ENCODE measurements at places on chromosomes 7 and 10.

- DNase-seq: no peak
These were observed 29.8 kb upstream of the EPC1 start for GRCh38 chr10:32376771-32377170.

DNA sequence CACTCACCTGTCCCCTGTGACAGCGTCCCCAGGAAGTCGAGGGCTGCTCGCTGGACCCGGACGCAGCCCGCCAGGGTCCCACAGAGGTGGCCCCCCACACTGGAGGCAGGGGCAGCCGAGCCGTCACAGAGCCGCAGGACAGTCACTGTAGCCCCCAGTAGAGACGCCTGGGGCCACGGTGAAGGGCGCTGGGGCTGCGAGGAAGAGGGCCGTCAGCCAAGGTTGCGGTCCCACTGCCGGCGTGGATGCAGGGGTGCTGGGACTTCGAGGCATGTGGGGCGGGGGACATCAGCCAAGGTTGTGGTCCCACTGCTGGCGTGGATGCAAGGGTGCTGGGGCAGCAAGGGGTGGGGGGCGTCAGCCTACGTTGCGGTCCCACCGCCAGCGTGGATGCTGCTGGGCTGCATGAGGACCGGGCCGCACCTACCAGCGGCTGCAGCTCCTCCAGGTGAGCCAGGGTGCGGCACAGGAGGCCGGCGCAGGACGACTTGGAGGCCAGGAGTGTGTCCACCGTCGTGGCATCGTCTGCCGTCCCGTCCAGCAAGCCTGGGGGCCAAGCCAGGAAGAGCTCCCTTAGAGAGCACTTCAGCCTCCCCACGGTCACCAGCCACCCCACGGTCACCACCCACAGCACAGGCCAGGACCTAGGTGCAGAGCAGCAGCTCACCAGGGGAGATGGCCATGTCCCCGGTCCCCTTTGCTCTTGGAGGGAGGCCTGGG, 13.9 kb downstream of the BRAT1 start:
- no peak for DNase-seq

DNA sequence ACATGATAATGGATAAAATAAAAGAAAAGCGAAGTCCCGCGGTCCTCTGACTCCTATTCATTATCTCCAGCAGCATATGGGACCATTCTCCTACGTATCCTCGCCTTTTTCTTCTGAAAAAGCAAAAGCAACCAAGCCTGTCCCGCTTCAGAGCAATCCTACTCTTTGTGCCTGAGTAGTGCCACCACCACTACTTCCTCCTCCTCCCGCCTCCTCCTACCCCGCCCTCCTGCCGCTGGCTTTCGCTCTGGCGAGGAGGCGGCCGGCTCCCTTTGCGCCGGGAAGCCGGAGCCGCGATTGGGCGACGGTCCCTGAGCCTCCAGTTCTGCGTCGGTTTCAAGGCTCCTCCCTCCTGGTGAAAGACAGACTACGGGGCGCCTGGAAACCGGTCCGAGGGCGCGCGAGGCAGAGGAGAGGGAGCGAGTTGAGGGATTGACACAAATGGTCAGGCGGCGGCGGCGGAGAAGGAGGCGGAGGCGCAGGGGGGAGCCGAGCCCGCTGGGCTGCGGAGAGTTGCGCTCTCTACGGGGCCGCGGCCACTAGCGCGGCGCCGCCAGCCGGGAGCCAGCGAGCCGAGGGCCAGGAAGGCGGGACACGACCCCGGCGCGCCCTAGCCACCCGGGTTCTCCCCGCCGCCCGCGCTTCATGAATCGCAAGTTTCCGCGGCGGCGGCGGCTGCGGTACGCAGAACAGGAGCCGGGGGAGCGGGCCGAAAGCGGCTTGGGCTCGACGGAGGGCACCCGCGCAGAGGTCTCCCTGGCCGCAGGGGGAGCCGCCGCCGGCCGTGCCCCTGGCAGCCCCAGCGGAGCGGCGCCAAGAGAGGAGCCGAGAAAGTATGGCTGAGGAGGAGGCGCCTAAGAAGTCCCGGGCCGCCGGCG, at the start of gene FZD1:
Gene FZD1, plus strand, starts transcription at position 388 of the 878 bp plus-strand sequence. Its CDS starts 448 bp downstream, at position 836.
- DNase-seq: no peak

DNA sequence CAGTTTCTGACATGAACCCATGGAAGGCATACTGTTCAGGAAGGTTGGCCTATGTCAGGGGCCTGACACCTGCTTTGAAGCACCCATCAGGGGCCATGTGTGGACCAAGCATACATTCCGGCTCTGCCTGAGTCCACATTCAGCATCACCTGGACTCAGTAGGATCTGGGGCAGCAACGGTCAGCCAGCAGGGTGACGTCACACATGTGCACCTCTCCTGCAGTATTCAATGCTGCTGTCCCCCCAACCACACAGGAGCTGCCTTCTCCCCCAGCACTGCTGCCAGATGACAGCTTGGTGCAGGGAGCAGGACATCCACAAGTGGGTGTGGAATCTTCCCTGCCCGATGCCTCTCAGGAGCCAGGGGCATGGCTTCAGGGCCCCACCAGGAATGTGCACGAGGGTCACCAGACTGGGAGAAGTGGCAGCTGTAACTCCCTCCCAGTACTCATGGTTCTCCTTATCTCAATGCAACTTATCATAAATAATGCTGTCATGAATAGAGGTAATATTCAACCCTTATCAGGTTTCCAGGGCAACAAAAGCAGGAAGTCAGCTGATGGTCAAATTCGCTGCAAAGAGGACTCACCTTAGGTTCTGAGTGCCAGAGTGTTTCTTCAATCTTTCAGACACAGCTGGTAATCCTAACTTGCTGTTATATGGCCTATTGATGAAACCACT, 292.9 kb downstream of the PAXIP1 start:
- DNase-seq: no peak

GRCh38 chr10:68362590-68362989, 29.9 kb upstream of the PBLD start:
- DNase-seq: no peak

DNA sequence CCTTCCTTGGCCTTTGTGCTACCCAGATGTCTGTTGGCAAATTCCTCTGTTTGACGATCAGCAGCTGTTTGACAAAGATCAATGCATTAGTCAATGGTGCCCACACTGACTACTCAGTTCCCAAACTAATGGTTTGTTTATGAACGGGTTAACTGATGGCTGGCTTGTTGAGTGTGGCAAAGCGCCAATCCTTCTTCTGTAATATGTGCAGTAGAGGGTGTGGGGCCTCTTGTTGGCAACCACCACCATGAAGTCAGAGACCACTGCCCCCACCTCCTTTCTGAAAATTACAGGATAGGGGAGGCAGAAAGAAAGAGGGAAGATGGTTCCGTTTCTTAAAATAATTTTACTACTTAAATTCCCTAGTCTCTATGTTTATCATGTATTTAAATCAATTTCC, 2.6 kb upstream of the PLCE1 start:
- no peak for DNase-seq

- DNase-seq: no peak
These were observed at the start of gene PDE1C for GRCh38 chr7:32070406-32071360. Gene PDE1C, minus strand, starts transcription at chr7:32070407.

DNA sequence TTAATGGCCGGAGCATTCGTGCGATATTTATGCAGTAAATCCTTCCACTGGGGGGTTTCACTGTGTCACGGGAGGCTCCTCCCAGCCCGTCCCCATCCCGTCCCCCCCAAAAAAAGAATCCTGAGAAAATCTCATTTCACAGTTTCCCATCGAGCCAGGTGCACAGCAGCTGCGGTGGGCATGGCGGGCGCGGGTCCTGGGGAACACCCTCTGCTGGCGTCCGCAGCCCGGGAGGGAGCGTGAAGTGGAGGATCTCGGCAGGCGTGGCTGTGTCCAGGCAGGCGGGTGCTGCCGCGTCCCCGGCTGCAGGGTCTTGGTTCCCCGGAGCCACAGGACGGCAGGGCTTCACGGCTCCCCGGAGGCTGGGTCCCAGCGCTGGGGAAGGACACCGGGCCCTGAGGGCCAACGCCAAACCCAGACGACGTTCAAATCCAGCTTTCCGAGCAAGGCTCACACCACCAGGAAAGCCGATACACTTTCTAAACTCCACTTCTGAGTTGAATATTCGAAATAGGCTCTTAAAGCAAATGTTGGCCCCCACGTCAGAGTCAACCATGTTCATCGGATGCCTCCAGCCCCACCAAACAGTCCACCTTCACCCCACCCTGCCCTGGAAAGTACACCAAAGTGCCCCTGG, 55.7 kb downstream of the PDGFA start:
- no peak for DNase-seq

DNA sequence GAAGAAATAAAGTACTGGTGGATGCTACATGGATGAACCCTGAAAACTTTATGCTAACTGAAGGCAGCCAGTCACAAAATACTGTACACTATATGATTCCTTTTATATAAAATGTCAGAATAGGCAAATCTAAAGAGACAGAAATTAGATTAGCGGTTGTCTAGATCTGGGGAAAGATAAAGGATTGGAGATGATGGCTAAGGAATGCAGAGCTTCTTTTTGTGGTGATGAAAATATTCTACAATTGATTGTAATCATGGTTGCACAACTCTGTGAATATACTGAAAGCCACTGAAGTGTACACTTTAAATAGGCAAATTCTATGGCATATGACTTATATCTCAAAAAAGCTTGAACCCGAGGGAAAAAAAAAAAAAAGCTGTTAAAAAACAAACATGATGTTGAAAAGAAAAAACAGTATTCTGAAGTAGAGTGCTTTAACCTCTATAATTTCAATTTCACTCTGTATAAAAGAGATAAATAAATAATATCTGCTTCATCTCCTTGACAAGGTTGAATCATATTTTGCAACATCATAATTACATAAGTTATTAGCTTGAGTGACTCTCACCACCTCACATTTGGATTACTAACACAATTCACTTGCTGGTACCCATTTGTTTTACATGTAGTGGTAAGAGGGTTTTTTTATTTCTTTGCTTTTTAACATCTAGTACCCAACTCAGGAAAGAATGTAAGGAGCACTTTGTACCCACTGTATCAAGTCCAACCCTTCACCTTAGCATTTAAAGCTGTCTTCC, 2.8 kb upstream of the GNAI1 start:
- DNase-seq: no peak

DNA sequence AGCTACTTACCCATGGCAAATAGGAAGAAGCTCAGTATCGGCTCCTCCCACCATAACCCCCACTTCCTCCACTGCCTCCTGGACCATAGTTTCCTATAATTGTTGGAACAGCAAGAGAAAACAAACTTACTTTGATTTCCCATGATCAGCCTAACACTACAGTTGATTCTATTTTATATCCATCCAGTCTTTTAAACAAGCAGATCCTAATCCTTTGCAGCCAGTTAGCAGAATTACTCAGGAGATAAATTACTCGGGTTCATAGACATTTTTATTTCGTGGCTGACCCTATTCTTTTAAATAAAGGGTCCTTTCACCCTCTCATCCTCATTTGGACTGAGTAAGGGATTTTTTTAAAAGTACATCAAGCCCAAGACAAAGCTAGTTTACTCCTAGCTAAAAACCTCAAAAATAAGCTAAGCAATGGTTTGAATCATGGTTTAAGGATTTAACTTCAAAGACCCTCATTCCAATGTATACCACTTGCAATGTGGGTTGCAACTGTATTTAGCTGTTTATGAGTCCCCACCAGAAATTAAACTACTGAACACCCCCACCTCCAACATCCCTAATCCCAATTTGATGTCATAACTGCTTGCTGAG, 8.0 kb downstream of the HNRNPA2B1 start:
- DNase-seq: no peak

GRCh38 chr7:148540041-148540738, 50.4 kb upstream of the C7orf33 start:
- no peak for DNase-seq

- no peak for DNase-seq
These were observed 221.1 kb downstream of the SEMA3E start for GRCh38 chr7:83427884-83428283.

GRCh38 chr10:124308811-124309210, 109.9 kb downstream of the OAT start:
- DNase-seq: no peak

DNA sequence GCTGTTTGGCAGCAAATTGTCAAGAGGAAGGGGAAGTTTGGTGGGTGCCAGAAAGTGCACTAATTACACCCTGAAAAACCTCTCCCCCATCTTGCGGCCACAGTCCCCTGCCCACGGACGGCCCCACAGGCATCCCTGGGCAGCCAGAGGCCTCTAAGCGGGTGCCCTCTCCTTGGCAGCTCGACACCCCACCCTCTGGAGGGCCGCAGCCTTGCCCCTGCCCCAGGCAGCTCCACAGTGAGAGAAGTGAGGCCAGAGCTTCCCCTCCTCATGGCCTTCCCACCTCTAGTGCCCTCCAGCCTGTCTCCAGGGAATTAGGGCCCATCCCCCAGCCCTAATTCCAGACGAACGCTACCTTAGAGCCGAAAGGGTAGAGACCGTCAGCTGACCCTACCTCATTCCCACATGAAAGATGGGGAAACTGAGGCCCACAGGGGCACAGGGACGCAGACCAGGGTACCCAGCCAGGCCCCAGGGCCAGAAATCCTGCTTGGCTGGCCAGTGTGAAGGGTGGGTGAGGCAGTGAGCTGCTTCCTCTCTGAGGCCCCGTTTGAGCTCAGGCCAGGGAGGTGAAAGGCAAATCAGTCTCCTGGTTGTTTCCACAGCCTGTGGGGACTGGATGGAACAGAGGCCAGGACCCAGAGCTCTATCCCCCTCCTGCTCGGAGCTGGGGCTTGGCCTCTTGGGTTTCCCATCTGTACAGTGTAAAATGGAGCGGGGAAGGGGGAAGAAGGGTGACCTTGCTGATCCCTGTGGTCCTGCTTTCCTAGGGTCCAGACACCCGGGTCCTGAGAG, 10.0 kb downstream of the ZCCHC24 start:
- no peak for DNase-seq

DNA sequence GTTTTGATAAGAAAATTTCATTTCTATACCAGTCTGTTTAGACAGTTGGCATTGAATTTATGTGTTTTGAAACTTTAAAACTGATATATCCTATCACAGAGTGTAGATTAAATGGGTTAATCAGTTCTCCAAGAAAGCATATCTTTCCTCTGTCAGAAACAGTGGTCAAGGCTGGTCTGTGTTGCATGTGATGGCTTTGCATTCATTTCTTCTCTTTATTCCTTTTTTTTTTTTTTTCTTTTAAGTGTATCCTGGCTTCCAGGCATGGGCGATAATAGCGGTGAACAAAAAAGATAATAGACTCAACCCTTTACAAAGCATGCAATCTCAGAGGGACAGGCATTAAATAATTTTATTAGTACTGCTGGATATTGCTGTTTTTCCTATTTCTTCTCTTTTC, 136.6 kb downstream of the LRRC4 start:
- no peak for DNase-seq

Data from CD4-positive, alpha-beta T cell (primary cell).